Hepatocyte (in vitro differentiated cells): ENCODE measurements at places on chromosomes 1 and 21.

DNA sequence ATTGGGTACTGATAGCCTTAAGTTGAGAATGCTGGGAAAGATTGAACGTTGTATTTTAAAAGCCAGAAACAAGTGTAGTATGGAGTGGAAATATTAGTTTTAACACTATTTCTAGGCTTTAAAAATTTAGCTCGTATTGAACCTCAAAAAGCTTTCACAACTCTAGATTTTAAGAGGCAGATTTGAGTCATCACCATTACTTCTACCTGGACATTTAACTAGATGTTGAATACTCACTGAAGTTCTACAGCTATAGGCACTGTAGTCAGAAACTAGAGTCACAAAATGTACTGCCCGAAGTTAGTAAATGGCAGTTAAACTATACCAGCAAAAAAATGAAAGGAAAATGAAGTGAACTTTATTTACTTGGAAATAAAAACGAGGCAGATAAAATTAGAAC is 96.5 kb downstream of the NEK7 start:
- DNase-seq = no peak

GRCh38 chr21:17848228-17848627 is 29.1 kb upstream of the C21orf91 start:
- peak; percentile 9 for DNase-seq

DNA sequence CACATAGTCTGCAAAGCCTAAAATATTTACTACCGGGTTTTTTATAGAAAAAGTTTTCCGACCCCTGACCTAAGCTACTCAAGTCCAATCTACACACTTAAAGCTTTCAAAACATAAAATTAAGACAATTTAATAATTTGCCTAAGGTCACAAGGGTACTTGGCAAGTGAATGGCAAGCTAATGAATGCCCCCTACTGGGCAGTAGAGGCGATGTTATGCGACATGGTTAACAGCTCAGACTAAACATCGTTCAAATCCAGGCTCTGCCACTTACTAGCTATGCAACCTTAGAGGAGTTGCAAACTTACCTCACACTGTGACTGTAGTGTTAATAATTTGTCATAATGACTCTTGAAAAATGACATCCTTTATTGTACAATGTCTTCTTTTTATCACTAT is 317.2 kb upstream of the NFIA start:
- peak; percentile 45 for DNase-seq

- DNase-seq = no peak
These were observed 97.1 kb downstream of the ARHGEF10L start for GRCh38 chr1:17636612-17637011.

DNA sequence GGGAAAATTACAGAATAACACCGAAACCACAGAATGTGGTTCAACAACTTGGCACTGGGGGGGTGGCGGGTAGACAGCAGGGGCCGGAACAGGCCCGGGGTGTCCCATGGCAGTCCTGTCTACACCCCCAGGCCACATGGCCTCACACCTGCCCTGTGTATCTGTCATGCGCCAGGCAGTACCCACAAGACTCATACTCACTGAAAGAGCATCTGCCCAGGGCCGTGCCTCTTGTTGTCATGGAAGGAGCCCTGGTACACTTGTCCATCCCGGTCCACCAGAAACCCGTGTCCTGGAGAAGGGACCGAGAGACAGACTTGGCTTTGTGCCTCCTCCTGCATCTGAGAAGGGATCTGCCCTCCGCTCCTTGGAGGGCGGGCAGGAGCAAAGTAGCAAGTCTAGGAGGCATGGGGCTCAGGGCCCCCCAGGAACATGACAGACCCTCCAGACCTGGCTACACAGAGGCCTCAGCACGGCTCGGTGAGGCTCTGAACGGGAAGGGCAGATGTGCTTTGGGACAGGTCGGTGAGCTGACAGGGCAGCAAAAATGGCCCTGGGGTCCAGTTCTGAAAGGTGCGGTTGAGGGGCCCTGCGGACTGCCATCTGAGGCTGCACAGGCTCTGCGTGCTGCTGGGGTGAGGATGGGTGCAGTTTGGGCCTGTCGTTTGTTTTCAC is 5.6 kb downstream of the MORN1 start:
- no peak for DNase-seq

GRCh38 chr1:51912881-51913280 is 34.4 kb upstream of the NRDC start:
- no peak for DNase-seq

DNA sequence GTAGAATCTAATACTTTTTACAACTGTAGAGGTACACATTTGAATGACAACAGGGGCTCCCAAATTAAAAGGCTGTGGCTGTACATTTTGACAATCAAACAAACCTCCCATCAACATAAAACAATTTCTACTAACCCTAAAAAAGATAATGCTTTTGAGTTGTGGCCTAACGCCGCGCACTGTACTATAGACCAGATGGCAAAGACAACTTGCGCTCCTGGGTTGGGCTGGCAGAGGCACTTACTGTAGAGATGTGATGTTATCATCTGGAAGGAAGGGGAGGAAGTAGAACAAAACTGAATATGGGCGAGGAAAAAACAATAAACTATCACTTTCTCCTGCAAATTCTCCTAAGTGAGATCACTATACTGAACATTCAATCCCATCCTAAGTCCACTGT is 26.1 kb downstream of the SPRTN start:
- no peak for DNase-seq

DNA sequence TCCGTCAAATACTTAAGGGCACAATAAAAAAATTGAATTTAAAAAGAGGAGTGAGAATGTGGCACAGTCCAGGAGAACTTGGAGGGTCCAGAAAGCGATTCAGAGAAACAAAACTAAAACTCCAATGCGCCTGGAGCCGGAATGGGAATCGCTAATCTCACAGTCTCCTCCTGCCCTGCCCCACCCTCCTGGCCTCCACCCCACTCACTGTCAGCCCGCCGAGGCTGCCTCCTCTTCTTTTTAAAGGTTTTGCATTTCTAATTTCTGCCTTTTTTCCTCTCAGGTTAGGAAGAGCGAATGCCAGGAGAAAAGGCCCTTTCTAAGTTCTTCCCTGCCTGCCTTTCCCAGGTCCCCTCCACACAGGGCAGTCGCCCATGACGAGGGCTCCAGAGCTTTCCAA is 135.3 kb downstream of the ZBTB18 start:
- DNase-seq = no peak

- DNase-seq = no peak
These were observed 146.3 kb downstream of the TPR start for GRCh38 chr1:186228749-186229148.

GRCh38 chr1:41695118-41695745 is 210.7 kb upstream of the EDN2 start:
- no peak for DNase-seq

DNA sequence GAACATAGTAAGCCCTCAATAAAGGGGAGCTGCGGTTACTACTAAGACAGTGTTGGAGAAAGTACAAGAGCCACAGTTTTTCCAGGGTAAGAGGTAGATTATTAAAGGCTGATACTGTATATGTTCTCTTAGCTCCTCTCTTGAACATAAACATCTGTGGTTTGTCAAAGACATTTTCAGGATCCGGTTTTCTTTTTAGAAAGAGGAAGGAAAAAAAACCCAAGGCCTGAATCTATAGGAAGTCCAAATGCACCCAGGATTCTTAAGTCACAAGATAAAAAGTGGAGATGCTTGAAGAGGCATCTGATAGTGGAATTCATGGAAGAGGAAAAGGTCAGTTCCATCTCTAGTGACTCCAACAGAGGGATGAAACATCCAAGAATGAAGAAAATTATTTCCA is 24.6 kb upstream of the SLC45A3 start:
- no peak for DNase-seq

DNA sequence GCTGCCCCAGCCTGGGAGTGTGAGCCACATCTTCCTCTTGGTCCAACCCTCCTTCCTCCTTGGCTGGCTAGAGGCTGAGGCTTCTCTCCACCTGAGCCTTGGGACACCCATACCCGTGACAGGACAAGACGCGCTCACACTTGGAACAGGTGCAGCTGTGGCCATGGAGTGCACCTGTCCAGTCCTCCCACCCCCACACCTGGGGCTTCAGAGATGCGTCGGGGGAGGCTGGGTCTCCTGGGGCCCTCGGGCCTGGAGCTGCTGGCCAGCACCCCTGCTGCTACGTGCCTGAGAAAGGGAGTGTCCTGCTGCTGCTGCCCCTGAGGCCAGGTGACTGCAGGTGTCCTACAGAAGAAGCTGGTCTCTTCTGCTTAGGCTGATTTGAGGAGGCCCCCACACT is 37.0 kb upstream of the TMEM52 start:
- DNase-seq = no peak

DNA sequence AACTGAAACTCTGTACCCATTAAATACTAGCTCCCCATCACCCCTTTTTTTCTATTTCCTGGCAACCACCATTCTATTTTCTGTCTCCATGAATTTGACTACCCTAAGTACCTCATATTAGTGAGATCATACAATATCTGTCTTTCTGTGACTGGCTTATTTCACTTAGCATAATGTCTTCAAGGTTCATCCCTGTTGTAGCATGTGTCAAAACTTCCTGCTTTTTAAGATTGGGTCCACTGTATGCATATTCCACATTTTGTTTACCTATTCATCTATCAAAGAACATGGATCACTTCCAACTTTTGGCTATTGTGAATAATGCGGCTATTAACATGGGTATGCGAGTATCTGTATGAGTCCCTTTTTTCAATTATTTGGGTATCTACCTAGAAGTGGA is 181.6 kb upstream of the ZNHIT6 start:
- DNase-seq = no peak

GRCh38 chr1:186882372-186883134 is 53.8 kb downstream of the PLA2G4A start:
- no peak for DNase-seq

DNA sequence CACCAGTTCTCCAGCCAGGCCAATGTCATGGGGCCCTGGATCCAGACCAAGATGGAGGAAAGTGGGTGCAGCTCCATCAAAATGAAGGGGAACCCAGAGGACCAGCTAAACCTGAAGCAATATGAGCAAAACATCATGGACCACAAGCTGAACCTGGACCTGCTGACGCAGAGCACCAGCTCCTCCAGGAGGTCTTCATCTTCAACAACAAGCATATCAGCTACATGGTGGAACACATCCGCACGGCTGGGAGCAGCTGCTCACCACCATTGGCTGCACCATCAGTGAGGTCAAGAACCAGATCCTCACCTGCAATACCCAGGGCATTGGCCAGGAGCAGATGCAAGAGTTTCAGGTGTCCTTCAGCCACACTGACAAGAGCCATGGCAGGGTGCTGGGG is 13.7 kb upstream of the EPHA10 start:
- DNase-seq = no peak

DNA sequence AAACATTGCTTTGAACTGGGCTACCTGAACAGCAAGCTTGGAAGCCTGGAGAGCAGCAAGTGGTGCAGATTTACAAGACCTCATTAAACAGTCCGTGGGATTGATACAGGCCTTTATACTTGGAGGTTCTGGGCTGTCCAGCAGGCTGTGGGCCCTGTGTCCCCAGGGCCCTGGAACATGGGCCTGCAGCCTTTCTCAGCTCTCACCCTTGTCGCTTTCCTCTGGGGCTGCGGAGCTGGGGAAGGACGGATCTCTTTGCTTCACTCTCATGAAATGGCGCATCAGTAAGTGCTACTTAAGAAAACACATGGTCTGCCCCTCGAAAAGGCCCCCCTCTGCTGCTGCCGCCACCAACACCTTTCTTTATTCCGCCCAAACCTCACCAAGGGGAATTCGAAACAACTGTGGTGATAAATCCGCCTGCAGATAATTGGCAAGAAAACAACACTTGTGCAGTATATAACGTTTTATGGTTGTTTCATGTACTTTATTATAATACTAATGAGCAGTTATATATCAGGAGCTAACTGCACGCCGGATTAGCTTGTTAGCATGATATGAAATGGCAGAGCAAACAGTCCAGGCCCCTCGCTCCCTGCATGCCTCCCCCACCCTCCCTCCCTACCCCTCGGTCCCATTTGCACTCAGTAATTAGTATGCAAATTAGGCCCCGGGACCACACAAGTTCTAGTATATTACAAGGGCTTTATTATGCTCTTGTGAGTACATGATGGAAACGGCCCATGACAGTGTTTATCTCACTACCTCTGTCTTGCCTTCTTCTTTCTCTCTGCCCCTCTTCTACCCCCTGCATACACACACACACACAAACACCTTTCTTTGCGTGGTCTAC is 131.5 kb downstream of the RNF220 start:
- DNase-seq = no peak

DNA sequence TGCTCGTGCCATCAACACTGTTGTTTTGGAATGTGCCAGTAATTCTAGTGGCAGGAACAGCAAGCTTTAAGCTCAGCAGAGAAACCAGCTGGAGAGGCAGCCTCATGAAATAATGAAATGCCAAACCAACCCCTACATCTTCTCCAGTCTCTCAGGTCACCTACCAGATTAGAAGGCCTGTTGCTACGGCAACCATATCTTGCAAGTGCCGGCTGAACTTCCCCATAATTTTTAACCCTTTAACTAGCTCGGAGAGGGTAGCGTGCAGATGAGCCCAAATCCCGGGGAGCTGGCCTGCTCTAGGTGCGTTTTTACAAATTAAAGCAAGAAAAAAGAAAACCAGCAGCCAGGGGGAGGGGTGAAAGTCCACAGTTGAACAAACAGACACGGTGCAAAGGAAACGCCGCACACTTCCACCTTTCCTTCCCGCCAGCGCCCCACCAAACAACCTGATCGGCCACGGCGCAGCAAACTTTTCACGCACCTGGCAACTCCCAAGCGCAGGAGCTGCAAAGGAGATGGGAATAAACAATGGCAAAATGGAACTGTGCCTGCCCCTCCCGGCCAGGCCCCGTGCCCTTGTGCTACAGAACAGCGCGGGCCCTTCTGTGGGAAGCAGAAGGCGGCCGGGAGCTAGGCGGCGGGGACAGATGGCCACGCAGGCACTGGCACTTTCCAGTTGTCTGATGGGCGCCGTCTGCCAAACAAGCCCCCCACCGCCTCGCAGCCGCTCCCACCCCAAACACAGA is 50.1 kb downstream of the SSBP3 start:
- peak; percentile 60 for DNase-seq

DNA sequence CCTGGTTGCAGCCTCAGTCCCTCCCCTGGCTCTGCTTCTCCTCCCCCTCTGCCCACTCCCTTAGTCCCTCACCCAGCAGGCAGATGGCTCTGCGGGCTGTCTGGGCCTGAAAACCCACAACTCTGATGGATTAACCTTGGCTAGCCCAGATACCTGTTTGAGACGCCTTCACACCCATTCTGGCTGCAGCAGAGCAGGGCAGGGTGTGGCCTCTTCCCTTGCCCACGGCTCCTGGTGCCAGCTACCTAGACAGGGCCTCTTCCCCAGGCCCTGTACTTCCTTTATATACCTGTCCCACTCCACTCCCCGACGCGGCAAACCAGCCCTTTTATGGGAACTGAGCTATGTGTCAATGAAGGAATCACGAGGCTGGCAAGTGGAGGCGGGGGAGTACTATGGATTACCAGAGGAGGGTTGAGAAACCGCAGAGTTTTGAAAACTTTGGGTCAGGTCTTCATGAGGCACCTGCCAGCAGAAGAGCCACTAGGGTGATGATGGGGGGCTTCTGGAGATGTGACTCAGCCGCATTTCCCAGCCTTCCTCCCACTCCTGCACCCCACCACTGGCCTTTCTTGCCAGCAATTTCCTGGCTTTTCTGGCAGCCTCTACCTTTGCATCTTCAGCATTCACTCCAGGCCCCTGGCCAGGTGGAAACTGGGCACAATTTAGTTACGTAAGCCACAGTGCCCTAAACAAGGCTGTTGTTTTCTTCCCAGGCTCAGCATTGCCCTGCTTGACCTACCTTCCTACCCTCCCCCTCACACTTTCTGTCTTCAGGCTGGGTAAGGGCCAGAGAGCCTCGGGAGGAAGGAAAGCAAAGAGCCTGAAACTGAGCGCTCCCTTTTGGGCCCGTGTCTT is at the start of gene CHI3L1:
Gene CHI3L1, minus strand, starts transcription at position 259 of the 858 bp plus-strand sequence. Its CDS starts 81 bp downstream, at position 178.
- DNase-seq = no peak

GRCh38 chr1:234697015-234697414 is 87.0 kb upstream of the IRF2BP2 start:
- DNase-seq = no peak
